ENCODE measurements at places on chromosomes 3 and 15. TPM values are rescaled to one million over a fixed set of nuclear protein-coding genes. Genes with fewer than 3 reads are reported as not detected.

C3orf70 gene
- 0.05 TPM for total RNA-seq

- no peak for DNase-seq
These were observed 30.4 kb downstream of the CDIN1 start for GRCh38 chr15:36609793-36610192.

GRCh38 chr15:78988361-78988911 lies 43.6 kb upstream of the CTSH start:
- no peak for DNase-seq

GRCh38 chr3:35592589-35593295 lies 46.6 kb upstream of the ARPP21 start:
- DNase-seq, result no peak

DNA sequence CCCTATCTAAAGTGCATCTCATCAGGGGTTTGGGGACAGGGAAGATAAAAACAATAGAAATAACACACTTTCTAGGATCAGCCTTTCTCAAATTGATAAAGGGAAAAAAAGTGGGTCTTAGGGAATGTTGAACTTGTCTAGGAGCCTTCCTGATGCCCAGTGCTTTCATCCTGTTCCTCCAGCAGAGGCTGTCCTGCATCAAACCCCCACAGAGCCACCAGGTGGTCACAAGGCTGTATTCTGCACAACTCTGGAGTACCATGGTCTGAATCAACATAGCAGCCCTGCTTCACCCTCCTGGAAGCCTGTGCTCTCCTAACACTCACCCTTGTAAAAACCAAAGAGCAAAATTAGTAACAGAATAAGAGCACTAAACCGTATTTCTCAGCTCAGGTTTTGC lies 118.5 kb upstream of the SLC25A36 start:
- DNase-seq, result no peak
